ENCODE measurements at places on chromosomes 4 and X. TPM values are rescaled to one million over a fixed set of nuclear protein-coding genes. Genes with fewer than 3 reads are reported as not detected.

- no peaks in the 10 kb centered on the region for H3K36me3 ChIP-seq
- no peaks in the 10 kb centered on the region for H3K27me3 ChIP-seq
- no peak overlapping the region for H3K4me3 ChIP-seq
These were observed 36.7 kb upstream of the NPNT start for GRCh38 chr4:105858466-105859040.

- no peak for DNase-seq
These were observed 60.3 kb downstream of the ALPK1 start for GRCh38 chr4:112357453-112357852.

- no peak overlapping the region for H3K4me3 ChIP-seq
- DNase-seq = no peak
- no peaks in the 10 kb centered on the region for H3K36me3 ChIP-seq
- no peak overlapping the region for H3K27ac ChIP-seq
- H3K4me1 ChIP-seq = no peaks in the 10 kb centered on the region
- peaks cover 3% of the 10 kb centered on the region for H3K27me3 ChIP-seq
These were observed 76.7 kb upstream of the AP1S2 start for GRCh38 chrX:15931362-15931761.

GRCh38 chr4:164381859-164382258, 372.1 kb upstream of the SMIM31 start:
- DNase-seq = no peak
- H3K27ac ChIP-seq = no peak overlapping the region
- no peaks in the 10 kb centered on the region for H3K4me1 ChIP-seq
- peaks cover 16% of the 10 kb centered on the region for H3K27me3 ChIP-seq
- H3K4me3 ChIP-seq = no peak overlapping the region

- no peaks in the 10 kb centered on the region for H3K27me3 ChIP-seq
- no peak overlapping the region for H3K4me3 ChIP-seq
- peaks cover 92% of the 10 kb centered on the region for H3K4me1 ChIP-seq
- no peaks in the 10 kb centered on the region for H3K36me3 ChIP-seq
- peak; percentile 45 for DNase-seq
These were observed 29.6 kb upstream of the CHRNA9 start for GRCh38 chr4:40305328-40306170.

DNA sequence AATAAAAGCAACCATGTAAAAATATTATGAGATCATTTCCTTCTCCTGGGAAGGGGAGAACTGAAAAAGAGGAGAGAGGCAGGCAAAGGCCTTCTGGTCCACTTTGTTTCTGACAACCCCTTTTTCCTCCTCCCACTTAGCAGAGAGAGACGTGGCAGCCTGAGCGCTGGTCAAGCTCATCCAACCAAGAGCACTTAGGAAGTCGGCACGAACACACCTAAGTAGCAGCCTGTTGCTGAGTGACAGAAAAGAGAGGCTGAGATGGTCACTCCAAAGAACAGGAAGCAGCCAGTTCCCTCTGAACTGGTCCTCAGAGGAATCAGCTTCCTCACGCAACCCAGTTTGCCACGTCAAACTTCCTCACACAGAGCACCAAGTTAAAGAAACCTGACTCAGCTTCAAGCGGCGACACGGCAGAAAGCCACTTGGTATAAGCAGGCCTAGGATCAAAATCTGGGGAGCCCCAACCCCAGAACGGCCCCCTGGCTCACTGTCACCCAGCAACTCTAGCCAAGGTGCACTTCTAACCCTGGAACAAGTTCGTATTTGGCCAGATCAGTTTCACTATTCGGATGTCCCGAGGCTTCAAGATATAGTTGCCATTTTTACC, 861 bp downstream of the SEC24D start:
- H3K36me3 ChIP-seq = peaks cover 16% of the 10 kb centered on the region
- no peaks in the 10 kb centered on the region for H3K27me3 ChIP-seq
- peak overlapping the region; percentile 94 for H3K4me3 ChIP-seq
- H3K4me1 ChIP-seq = peaks cover 2% of the 10 kb centered on the region

DNA sequence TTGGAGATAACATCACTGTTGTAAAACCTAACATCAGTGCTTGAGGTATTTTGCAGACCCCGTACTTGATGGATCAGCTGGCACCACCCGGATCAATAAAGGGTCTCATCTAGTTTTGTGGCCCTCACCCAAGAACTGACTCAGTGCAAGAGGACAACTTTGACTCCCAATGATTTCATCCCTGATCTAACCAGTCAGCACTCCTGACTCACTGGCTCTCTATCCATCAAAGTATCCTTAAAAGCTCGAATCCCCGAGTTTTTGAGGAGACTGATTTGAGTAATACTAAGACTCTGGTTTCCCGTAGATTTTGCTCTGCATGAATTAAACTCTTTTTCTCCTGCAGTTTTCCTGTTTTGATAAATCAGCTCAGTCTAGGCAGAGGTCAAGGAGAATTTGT, 2498.1 kb downstream of the PCDH7 start:
- no peaks in the 10 kb centered on the region for H3K4me1 ChIP-seq
- no peak for DNase-seq
- H3K36me3 ChIP-seq = no peaks in the 10 kb centered on the region

DNA sequence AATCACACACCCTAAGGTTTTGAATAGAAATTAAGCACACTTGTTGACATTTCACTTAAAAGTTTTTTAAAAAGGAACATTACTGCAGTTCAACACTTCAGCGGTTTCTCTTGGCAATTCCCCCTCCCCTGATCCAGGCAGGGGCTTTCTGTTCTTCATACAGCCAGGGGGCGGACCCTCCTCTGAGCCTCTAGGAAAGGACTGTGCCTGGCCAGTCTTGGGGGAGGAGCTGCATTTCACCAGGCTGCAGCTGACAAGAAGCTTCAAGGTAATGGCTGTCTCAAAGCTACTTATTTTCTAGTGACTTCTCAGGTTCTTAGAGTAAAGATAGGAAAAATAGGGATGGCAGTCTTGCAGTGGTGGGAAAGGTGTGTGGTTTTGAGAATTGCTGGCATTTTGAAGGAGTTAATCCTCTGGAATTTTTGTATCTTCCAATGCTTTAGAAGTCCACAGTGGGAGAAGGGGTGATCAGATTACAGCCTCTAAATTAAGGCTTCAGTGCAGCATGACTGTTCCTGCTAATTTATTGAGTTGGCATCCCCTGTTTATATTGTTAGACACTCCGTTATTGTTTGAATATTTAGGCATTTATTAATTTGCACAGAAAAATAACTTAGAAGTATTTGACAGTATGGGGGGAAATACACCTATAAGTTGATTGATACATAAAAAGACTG, 33.5 kb downstream of the PWWP3B start:
- H3K4me3 ChIP-seq = no peak overlapping the region
- DNase-seq = no peak
- no peaks in the 10 kb centered on the region for H3K27me3 ChIP-seq
- H3K36me3 ChIP-seq = no peaks in the 10 kb centered on the region
- no peaks in the 10 kb centered on the region for H3K4me1 ChIP-seq
- H3K27ac ChIP-seq = no peak overlapping the region

PHEX gene
- total RNA-seq = 0.35 TPM

ATP1B4 gene
- not detected for total RNA-seq

All from T-cell (primary cell).